HuH-7 (cell line): ENCODE measurements at places on chromosomes 2 and 18.

GRCh38 chr18:56568986-56569385 lies 69.4 kb downstream of the TXNL1 start:
- DNase-seq, result no peak

DNA sequence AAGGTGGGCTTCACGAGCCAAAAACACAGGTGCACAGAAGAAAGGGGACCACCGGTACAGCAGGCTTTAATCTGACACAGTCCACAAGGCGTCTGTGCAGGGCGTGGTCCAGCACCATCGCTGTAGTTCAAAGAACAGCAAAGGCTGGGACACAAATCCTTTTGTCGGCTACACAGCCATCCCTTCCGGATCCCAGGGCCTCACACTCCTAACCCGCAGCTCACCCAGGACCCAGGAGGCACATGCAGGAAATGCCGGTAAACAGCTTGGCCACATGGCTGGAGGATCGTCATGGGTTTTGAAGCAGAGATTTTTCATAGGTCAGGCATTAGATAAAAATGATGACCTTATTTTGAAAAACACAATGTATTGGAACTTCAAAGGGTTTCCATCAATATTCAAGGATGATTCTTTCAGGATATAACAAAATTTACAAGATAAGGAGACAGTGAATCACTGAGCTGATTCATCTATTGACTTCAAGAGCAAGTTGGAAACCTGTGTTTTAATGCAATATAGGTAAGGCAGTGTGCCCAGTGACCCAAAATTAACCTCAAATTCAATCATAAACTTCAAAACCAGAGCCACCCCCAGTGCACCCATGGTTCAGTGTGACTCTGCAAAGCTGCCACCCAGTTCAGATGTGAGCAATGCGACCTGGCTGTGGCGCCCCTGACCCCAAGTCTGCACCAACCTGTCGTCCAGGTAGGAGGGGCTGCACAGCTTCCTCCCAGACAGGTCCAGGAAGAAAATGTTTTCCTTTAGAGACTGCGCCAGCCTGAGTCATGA lies 74.4 kb downstream of the TMEM18 start:
- DNase-seq, result no peak

- no peak for DNase-seq
Observed at GRCh38 chr2:43223521-43224001, 2.8 kb downstream of the ZFP36L2 start.

GRCh38 chr2:234243871-234244565 lies 193.5 kb downstream of the SPP2 start:
- no peak for DNase-seq

DNA sequence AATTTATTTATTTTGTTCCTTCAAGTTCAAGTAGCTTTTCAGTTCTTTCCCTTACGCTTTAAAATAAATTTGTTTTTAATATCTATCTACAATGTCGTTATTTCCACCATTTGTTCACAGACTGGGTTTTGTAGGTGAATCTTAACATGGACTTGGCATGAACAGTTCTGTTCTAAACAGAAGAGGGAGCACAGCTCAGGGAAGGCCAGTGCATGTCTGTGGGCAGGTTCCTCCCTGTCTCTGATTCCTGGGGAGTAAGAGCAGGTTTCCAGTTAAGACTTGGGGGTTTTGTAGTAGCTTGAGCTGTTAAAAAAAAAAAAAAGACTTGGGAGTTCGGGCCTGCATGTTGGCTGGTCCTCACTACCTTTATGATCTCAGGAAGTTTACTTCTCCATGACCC lies 11.1 kb downstream of the TTL start:
- no peak for DNase-seq

GRCh38 chr2:158182676-158183295 lies 81.1 kb downstream of the UPP2 start:
- no peak for DNase-seq

DNA sequence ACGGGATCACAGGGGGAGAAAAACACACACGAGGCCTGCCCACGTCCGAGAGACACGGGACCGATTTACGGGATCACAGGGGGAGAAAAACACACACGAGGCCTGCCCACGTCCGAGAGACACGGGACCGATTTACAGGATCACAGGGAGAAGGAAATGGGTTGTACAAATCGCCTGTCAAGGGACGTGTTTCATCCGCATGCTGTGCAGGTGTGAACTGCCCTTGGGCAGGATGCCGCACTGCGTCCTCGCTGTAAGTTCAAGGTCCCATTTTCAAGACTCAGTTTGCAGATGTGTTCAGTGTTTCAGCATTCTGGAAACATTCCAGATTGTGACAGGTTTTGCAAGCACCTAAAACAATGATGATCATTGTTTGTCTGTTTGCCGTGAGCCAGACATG lies 2.3 kb upstream of the KCNG2 start:
- no peak for DNase-seq
